ENCODE measurements at places on chromosomes 11 and 22. TPM values are rescaled to one million over a fixed set of nuclear protein-coding genes. Genes with fewer than 3 reads are reported as not detected.

The SOX6 gene
- 8.5 TPM for total RNA-seq

DNA sequence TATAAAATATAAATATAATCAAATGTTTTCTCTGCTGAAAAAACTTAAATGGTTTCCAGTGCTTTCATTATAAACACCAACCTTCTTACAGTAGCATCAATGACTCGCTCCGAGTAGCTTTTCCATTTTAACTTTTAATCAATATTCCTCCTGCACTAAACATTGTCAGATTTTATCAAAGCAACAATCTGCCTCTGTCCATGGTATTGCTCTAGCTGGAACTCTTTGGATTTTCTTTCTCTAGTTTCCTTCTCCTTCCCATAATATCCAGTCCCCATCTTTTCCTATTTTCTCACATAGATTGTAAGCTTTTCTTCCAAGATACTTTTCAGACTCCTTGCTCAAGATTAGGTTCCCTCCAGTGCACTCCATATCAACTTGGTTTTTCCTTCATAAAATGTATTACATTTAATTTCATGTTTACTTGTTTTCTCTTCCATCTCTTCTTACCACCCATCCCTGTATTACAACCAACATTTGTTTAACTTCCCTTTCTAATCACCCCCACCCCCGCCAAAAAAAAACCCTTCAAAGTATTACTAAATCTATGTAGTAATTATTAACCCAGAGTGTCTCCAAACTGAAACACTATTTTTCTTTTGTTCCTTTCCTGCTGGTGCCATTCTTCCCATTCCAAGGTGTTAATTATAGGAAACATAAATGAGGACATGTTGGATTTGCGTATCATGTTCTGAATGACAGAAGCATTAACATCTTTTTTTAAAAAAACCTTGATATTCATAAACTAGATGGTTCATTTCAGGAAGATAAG lies 716.5 kb downstream of the NELL1 start:
- H3K4me1 ChIP-seq: no peaks in the 10 kb centered on the region
- H3K27ac ChIP-seq: no peak overlapping the region
- no peak overlapping the region for H3K4me3 ChIP-seq
- no peaks in the 10 kb centered on the region for H3K36me3 ChIP-seq
- no peak for DNase-seq
- H3K27me3 ChIP-seq: no peaks in the 10 kb centered on the region

DNA sequence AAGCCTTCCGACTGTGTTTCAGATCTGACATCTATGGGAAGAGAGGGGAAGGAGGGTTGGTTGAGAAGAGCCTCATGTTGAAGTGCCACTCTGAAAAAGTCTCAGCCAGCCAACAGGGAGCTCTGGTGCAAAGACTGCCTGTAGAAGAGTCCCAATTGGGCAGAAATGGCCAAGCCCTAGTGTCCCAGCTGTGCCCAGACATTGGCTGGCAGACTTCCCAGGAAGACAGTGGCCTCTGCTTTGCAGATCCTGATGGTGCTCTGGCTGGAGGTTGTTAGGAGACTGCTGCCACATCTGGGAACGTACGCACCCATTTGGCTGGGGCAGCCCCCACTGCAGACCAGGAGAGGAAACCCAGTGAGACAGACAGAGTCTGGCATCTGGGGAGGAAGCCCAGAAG lies 3.2 kb upstream of the PLA2G3 start:
- H3K4me3 ChIP-seq: no peak overlapping the region
- no peaks in the 10 kb centered on the region for H3K36me3 ChIP-seq
- DNase-seq: no peak
- H3K27me3 ChIP-seq: no peaks in the 10 kb centered on the region
- H3K27ac ChIP-seq: no peak overlapping the region
- H3K4me1 ChIP-seq: no peaks in the 10 kb centered on the region

DNA sequence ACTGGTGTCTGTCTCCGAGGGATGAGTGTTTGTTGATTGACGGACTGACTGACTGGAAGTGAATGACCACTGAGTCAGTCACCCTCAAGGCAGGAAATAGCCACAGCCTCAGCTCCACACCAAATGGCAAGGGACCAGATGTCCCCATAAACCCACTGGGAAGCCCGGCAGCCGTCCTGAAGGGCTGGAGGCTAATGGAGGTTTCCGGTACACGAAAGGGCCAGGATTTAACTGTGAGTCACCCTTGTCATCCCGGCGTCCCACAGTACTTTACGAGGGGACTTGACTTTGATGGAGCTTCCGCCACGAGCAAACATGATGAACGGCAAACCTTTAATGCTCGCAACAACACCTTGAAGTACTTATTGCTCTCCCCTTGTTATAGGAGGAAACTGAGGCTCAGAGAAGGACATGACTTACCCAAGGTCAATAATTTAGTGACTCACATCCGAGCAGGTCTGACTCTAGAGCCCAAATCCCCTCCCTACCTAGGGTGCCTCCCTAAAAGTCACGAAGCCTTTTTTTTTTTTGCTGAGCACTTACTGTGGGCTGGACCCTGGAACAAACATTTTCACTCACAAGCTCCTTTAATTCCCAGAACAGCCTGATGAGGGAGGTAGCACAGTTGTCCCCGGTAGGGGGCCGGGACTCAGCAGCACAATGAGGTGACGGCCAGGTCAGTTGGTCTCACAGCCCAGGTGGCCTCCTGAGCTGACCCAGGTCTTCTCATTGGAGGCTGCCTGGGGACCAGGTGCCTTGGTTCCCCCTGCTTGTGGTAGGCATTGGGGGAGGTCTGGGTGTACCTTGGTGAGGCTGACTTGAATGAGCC lies 25.2 kb upstream of the GCAT start:
- no peaks in the 10 kb centered on the region for H3K27me3 ChIP-seq
- no peak for DNase-seq
- H3K27ac ChIP-seq: no peak overlapping the region
- H3K4me1 ChIP-seq: no peaks in the 10 kb centered on the region
- no peaks in the 10 kb centered on the region for H3K36me3 ChIP-seq

GRCh38 chr22:39345231-39345630 lies 4.6 kb upstream of the SYNGR1 start:
- no peaks in the 10 kb centered on the region for H3K36me3 ChIP-seq
- no peaks in the 10 kb centered on the region for H3K27me3 ChIP-seq
- DNase-seq: no peak
- no peaks in the 10 kb centered on the region for H3K4me1 ChIP-seq
- no peak overlapping the region for H3K4me3 ChIP-seq
- H3K27ac ChIP-seq: no peak overlapping the region

DNA sequence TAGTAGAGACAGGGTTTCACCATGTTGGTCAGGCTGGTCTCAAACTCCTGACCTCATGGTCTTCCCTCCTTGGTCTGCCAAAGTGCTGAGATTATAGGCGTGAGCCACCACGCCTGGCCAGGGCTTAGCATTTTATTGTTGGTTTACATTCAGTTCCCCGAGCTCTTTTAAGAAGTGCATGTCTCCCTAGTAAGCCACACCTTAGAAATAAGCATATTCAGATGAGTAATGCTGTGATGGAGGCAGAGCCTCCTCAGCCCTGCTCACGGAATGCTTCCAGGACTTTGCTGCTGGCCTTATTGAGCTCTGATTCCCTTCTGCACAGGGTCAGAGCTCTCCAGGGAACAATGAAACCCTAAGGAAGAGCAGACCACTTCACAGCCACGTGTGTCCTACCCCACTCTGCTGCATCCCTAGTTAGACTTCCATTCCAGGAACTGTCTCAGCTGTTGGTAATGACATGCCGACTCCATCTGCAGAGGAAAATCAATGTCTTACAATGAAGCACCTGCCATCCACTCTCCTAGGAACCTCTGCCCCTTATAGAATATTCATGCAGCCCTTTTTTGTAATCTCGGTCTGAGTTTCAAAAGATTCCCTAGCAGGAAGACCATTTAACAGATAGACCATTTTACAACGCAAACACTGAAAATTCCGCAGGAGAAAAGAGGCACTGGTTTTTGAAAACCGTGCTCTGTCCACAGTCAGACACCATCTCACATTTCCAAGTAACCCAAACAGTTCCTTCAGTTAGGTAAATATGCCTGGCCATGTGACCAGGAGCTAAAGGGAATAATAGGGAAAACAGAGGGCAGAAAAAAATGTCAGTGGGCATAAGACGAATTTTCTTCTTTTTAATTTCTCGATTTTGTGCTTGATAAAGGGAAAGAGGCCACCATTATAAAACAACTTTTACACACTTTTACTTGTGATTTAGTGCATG lies 1.7 kb upstream of the JAM3 start:
- H3K27me3 ChIP-seq: no peaks in the 10 kb centered on the region
- DNase-seq: no peak
- H3K27ac ChIP-seq: no peak overlapping the region
- no peak overlapping the region for H3K4me3 ChIP-seq
- H3K36me3 ChIP-seq: no peaks in the 10 kb centered on the region
- H3K4me1 ChIP-seq: peaks cover 4% of the 10 kb centered on the region

Data from uterus (tissue), 4 donors.